Karpas-422 (cell line): ENCODE measurements at places on chromosomes 6 and 20.

DNA sequence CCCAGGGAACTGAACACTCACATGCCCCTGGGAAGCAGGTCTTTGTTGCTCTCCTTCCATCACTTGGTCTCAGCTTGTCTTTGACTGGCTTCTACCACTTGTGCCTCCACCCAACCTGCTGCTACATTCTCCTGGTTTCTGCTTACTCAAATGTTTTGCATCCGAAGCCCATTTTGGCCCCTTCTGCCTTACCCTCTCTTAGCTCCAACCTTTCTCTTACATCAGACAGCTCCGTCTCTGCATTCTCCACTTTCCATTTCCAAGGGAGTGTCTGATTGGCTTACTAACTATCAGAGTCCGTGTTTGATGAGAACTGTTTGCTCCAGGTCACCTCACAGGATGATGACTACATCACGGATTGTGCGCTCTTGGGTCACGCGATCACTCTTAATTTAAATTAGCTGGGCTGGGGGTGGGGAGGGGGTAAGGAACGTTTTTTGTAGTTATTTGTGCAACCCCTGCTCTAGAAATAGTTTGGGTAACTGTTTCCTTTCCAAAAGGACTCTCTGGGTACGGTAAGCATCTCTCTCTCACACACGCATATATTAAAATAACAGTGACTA is 844 bp upstream of the ABRACL start:
- no peaks in the 10 kb centered on the region for H3K36me3 ChIP-seq
- H3K4me1 ChIP-seq: peaks cover 29% of the 10 kb centered on the region
- peak; percentile 77 for DNase-seq
- no peaks in the 10 kb centered on the region for H3K27me3 ChIP-seq
- H3K4me3 ChIP-seq: peak overlapping the region; percentile 96

DNA sequence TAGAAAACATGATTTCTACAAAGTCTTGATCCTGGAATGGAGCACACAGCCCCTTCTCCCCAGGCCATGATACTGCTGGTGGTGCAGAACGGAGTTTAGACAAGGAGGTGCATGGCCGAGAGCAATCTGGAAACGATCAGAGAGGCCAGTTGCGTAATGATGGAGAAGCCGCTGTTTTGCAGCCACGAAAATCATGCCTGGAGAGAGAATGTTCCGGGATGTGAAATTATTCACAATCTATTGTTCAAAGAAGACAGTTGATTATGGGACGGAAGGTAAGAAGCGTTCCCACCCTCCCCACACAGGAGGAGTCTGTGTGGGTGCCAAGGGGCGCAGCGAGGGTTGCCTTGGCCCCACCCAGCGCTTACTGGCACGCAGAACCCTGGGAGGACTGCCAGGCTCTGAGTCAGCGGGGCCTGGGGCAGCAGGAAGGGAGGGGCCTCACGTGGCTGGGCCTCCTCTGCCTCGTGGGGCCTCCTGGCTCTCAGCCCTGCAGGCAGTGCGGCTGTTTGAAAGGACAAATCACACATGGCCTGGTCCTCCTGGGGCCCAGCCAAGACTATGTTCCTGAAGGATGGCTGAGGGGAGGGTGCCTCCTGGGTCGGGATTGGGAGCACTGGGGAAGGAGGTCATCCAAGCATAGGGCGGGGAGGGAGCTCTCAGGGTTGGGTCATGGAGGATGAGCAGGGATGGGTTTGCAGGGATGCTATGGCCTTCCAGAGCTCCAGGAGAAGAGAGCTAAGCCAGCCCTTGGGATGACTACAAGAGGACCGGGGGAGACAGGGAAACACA is 8.7 kb upstream of the AP5S1 start:
- no peak overlapping the region for H3K4me3 ChIP-seq
- DNase-seq: no peak
- no peaks in the 10 kb centered on the region for H3K36me3 ChIP-seq
- no peak overlapping the region for H3K27ac ChIP-seq

DNA sequence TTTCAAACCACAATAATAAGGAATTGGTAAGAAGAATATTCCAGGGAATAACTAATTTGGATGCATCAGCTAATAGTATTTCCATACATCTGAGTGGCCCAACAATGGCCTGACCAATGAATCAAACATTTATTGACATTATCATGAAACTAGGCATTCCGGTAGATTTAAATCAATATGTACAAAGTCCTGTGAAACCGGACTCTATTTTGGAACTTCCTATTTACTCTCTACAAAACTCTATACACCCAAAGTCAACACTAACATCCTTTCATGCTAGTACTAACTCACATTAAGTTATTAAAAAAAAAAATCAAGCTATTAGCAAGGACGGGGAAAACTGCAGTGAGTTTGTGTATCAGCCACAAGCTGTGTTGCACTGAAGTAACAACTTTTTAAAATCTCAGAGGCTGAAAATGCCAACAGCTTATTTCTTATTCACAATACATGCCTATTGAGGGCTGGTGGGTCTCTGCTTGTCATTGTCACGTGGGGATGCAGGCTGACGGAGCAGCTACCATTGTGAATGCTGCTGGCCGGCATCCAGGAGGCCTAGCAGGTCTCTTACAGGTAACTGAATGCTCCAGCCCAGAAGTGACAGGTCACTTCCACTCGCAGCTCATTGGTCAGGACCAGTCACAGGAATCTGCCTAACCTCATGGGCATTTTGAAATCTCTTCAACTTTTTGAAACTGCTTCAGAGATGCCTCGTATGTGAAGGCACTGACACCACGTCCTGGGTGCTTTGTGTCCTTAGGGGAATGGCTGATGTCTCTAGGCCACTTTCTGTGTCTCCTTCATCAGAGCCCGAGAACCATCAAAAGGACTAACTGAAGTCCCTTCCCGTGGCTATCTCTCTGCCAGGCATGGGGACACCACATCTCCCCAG is 76.3 kb downstream of the SLC22A23 start:
- H3K36me3 ChIP-seq: no peaks in the 10 kb centered on the region
- H3K27ac ChIP-seq: no peak overlapping the region
- DNase-seq: no peak
- H3K4me3 ChIP-seq: no peak overlapping the region
- no peaks in the 10 kb centered on the region for H3K27me3 ChIP-seq

- peaks cover 67% of the 10 kb centered on the region for H3K36me3 ChIP-seq
- no peak overlapping the region for H3K4me3 ChIP-seq
- peak overlapping the region; percentile 22; the same call in 1 of the 2 replicates for H3K27ac ChIP-seq
These were observed 28.8 kb downstream of the FAM8A1 start for GRCh38 chr6:17628873-17629272.

DNA sequence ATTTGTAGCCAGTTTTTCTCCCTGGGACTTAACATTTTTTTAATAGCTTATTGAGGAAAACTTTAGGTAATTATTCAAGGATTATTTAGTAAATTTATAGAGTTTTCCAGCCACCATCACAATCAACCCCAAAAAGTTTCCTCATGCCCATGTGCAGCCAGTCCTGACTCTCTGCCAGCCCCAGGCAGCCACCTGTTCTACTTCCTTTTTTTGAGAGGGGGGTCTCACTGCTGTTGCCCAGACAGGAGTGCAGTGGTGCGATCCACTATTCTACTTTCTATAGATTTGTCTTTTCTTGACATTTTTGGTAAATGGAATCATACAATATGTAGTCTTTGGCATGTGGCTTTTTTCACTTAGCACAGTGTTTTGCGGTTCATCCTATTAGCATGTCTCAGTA is 200.1 kb downstream of the FARS2 start:
- H3K4me1 ChIP-seq: peaks cover 3% of the 10 kb centered on the region; the same call in 1 of the 2 replicates
- H3K4me3 ChIP-seq: no peak overlapping the region
- H3K27me3 ChIP-seq: no peaks in the 10 kb centered on the region; the same call in 1 of the 2 replicates
- no peak for DNase-seq
- no peak overlapping the region for H3K27ac ChIP-seq

DNA sequence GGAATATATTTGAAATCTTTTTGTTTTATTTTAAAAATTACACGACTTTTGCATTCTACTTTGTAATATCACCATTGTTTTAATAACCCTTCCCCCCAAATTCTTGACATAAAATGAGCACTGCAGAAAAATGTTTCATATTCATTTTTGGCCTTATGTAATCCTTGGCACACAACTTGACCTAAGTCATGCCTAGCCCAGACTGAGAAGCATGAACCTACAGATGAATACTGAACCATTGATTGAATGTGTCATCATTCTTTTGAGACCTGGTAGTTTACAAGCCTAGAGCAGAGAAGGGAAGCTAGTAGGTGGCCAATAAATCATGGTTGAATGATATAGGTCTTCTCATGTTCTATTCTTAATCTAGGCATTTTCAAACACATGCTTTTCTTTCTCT is 89.4 kb upstream of the EDN1 start:
- no peaks in the 10 kb centered on the region for H3K4me1 ChIP-seq
- H3K27me3 ChIP-seq: no peaks in the 10 kb centered on the region
- H3K36me3 ChIP-seq: no peaks in the 10 kb centered on the region
- DNase-seq: no peak
